Activated T-helper 1 cell treated with Interleukin-2 at 50 U/mL for 16 hours (primary cell): ENCODE measurements at places on chromosomes 2 and 18.

GRCh38 chr2:22355816-22356433 lies 1029.1 kb upstream of the KLHL29 start:
- DNase-seq: no peak

GRCh38 chr2:149544692-149545091 lies 42.9 kb downstream of the MMADHC start:
- no peak for DNase-seq

DNA sequence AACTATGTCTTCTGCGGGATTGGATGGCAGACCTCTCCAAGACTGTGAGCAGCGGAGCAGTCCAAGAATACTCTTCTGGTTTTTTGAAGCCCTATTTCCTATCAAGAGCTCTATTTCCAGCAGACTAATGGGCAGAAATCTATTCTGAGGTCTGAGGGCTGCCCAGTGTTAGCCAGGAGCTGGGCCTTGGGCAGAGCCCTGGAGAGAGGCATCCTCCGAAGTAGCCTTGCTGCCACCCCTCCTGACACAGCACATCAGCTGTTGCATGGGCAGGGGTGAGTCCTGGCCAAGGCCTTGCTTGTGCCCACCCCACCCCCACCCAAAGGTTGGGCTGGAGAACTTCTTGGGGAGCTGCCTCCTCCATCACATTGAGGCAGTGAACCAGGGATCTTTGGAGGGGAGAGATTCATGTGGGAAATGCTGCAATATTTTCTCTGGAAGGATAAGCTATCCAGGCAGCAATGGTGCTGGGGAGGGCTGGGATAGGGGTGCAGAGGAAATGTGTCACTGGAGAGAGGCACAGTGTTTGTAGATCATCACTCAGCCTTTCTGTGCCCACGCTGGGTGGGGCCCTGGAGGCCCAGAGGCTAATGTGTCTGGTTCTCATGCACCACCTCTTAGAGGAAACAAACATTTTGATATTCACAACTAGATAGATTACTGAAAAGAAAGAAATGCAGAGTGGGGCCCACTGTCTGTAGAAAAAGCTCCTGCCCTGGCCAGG lies 104.7 kb downstream of the VSNL1 start:
- DNase-seq: no peak

DNA sequence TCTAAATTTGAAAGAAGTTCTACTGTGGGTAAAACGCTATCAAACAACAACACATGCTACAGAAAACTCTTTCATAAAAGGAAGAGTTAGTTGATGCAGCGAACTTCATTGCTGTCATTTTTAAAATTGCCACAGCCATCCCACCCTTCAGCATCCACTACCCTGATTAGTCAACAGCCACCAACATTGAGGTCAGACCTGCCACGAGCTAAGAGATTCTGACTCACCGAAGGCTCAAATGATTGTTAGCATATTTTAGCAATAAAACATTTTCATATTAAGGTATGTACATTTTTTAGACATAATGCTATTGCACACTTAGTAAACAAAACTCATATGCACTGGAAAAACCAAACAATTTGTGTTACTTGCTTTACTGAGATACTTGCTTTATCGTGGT lies 347.1 kb downstream of the CLIP4 start:
- DNase-seq: no peak

GRCh38 chr2:198004921-198005829 lies 200.8 kb downstream of the PLCL1 start:
- DNase-seq: no peak
